ENCODE measurements at places on chromosomes 7 and 10.
A peak's percentile ranks its signal among the peaks of the same experiment; 100 is the strongest.

DNA sequence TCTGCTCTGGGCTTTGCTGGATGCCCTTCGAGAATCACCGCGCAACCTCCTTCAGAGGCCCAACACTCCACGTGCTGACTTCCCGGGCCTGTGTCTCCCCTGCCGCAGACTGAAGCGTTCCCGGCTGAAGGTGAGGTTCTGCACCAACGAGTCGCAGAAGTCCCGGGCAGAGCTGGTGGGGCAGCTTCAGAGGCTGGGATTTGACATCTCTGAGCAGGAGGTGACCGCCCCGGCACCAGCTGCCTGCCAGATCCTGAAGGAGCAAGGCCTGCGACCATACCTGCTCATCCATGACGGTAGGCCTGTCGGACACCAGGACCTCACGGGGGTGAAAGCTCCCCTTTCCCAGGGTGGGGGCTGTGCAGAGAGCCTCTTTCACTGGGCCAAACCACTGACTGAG lies 22.4 kb downstream of the LHPP start:
- DNase-seq = no peak

GRCh38 chr10:122656308-122656705 lies 43.3 kb downstream of the C10orf120 start:
- DNase-seq = no peak

- DNase-seq = no peak
Measured at GRCh38 chr7:26858241-26858715, 6.1 kb downstream of the SKAP2 start.

DNA sequence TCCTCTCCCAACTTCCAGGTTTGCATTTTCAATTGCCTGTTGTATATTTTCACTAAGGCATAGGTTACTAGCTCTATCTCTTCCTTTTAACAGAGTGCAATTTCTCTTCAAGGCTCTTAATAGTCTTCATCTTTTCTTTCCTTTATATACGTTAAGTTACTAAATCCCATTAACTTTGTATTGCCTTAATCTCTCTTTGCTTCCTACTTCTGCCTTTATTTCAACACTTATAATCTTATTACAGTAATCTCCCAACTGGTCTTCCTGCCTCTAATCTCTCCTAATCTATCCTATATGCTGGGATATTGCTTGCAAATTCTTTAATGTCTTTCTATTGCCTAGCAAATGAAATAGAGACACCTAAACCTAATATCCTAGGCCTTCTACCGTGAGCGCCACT lies 26.1 kb downstream of the ST7 start:
- no peak for DNase-seq

GRCh38 chr7:133313575-133313974 lies 60.7 kb downstream of the EXOC4 start:
- no peak for DNase-seq

GRCh38 chr10:16809074-16809718 lies 8.0 kb downstream of the RSU1 start:
- no peak for DNase-seq

DNA sequence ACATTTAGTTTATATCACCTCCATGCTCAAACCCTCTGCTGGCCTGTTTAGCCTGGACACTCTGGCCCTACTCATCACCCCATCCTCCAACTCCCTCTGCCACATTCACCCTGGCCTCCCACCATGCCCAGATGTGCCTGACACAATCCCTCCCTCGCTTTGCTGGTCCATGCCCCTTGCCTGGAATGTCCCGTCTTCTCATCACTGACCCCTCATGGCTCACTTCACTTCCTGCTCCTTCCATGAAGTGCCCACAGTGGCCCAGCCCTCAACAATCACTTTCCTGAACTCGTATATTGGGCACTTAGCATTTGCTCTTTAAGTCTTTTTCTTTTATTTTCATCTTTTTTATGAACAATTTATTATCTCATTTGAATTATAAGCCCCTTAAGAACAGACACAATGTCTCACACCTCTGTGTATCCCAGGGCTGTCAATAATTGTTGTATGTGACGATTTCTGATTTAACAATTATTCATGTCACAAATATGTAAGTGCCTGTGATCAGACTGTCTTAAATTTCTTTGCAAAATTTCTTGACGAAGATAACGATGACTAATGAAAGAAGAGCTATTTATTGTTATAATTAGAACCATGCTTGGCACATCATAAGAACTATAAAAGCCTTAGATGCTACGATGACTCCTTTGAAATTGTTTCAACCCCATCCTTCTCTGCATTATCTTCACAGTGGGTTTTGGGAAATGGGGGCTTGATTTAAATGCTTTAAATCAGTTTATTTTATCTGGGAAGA lies 209.9 kb upstream of the YAE1 start:
- no peak for DNase-seq

DNA sequence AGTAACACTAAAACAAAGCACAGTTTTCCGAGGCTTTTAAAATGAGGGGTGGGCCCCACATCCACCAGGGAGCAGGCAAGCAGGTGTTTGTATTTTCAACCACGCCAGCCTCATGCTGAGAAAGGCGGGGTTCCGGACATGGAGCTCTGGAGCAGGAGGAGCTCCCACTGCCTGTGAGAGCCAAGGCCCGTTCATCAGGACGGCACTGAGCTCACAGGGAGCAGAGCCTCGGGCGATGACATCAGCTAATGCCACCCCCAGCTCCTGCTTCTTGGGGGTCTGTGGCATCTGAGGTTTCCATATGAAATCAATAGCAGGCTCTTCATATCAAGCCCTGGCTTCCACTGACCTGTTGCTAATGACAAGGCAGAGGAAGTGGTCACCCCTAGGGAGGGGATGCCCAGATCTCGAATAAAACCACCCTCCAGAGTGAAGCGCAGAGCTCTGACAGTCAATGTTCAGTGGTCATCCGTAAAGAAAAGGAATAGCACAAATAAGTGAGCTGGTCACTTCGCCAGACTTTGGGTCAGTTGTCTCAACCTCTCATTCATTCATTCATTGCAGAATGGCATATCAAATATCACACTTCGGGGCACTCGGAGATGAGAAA lies 89.1 kb downstream of the TNS3 start:
- no peak for DNase-seq

DNA sequence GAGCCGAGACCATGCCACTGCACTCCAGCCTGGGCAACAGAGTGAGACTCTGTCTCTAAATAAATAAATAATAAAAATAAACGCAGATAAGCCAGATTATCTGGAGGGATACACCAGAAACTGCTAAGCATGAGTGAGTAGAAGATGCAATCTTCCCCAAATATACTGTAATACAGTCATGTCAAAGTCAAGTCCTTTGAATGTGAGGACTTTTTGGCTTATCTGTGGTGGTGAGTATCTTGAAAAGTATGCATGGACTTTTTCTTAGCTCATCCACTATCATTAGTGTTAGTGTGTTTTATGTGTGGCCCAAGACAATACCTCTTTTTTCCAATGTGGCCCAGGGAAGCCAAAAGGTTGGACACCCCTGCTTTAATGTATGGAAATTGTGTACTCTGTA lies 44.7 kb upstream of the PITRM1 start:
- DNase-seq = no peak

DNA sequence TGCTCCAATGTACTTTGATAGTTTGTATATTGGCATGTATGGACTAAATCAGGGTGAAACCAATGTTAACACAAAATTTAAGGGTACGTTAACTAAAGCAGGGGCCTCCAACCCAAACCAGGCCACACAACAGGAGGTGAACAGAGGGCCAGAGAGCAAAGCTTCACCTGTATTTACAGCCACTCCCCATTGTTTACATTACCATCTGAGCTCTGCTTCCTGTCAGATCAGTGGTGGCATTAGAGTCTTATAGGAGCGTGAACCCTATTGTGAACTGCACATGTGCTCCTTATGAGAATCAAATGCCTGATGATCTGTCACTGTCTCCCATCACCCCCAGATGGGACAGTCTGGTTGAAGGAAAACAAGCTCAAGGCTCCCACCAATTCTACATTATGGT lies 62.0 kb upstream of the SCIN start:
- DNase-seq = no peak

GRCh38 chr7:20329389-20330238 lies 1.1 kb upstream of the ITGB8 start:
- DNase-seq = peak; percentile 81

DNA sequence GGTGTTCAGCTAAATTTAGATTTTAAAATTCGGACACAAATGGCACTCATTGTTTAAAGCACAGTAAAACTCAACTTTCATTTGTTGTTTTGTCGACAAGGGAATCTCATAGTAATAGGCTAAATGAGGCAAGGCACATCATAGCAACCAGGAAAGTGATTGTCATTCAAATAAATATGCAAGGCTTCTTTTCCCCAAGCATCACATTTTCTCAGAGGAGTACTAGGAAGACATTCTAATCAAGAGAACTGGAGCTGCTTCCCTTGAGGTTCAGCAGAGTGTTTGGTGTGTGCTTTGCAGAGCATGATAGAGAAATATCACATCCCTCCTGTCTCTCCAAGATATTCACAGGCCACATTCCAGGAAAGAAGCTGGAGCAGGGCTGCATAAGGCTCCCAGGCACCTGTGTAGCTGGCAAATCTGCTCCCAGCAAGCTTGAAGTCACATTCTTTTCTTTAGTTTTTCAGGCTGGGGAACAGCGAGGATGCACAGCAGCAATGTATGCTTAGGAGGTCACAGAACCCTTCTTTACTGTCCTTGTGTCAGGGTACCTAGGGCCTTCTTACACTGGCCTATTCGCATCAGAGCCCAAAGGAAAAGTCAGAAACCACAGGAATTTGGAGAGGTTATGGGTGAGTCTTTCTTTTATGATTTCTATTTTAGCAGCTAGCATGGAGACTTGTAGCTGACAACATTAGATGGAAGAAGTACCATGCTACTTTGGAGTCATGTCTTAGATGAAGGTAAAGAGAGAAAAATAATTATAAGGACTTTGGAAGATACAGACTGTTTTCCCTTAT lies 95.9 kb upstream of the HDAC9 start:
- DNase-seq = no peak

DNA sequence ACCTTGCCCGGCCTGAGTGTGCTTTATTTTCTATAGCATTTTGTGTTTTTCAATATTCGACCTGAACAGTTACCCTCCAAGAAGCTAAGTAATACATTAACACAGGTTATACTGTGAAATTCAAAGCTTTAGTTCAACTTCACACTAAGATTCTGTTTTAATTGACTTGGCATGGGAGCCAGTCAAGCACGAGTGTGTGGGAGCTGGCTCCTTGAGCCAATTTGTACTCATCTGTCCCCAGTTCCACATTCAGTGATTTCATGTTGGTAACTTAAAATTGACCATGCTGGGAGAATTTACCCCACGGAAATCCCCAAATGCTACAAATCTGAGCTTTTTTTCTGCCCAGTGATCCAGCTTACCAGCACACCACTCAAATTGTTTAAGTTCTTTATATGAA lies 20.3 kb downstream of the TSPAN12 start:
- DNase-seq = no peak

- DNase-seq = peak; percentile 66
Measured at GRCh38 chr10:80498833-80499741, 38.6 kb upstream of the SH2D4B start.

Measured in putamen (tissue), 1 donor.